Stimulated activated CD8-positive, alpha-beta memory T cell treated with anti-CD3 and anti-CD28 coated beads, Interleukin-2, amount 100 ng/mL, for 1 hour (primary cell): ENCODE measurements at places on chromosomes 16 and 17.

DNA sequence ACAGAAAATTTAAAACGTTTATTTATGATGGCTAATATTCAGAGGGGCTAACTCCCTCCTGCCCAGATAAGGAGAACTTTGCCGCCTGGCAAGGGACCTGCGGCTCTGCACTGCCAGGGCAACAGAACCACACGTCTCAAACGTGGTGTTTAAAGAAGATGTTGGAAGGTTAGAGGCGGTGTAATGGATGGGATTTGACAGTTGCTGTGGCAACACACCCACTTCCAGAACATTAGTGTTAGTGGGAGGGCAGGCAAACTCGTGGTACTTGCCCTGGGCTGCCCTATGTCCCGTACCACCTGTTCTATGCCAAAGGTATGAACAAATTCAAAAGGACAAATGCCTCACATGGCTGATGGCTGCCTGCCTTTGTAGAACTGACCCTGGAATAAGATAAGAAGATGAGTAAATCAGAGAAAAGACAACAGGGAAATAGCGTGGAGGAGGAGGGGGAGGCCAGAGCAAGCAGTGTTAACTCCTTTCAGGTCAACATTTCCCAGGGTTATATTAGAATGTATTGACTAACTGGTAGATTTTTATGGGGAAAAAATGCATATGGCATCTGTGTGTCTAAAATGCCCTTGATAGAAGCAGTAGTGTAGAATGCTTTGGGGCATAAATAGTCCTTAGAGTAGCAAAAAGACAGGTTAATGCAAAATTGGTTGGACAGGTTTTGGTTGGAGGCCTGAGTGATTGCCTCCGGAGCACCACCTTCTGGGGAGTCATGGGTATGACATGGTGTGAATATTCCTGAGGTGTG, 30.8 kb downstream of the HLF start:
- DNase-seq: peak; percentile 35

DNA sequence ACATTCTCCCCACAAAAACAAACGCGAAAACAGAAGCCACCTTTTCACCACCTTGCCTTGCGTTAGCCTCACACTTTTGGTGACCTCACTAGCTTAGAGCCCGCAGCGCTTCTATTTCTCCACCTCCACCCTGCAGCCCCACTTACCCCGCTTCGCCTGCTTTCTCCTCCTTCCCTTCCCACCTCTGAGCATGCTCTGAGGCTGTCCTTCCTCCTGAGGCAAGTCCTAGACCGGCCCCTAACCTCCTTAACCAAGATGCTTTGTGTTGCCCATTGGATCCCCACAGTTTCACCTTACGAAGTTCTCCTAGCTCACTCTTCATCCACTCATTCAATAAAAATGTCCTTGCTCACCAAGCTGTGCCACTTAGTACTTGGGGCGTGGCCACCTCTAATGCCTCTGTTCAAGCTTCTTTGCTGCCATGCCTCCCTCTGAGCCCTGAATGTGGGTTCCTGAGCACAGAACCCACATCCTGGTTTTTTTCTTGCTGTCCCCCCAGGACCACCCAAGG, 1.3 kb downstream of the GNGT2 start:
- no peak for DNase-seq

DNA sequence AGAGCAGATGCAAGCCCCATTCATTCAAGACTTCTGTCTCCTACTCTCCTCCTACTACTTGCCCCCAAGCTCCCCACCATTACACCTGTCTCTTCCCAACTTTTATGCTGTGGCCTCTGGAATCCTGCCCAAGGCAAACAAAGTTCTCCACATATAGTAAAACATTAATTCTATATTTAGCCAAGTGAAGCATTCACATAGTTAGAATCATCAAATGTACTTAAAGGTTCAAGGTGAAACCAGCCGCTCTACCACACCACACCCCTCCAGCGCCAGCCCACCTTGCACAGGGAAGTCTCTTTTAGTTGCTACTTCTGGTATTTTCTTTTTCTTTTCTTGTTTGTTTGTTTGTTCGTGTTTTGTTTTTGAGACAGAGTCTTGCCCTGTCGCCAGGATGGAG, 25.4 kb upstream of the GUCY2D start:
- no peak for DNase-seq

GRCh38 chr16:2962334-2963073, 1.6 kb upstream of the KREMEN2 start:
- no peak for DNase-seq

GRCh38 chr16:50821586-50821985, 79.7 kb downstream of the CYLD start:
- no peak for DNase-seq

DNA sequence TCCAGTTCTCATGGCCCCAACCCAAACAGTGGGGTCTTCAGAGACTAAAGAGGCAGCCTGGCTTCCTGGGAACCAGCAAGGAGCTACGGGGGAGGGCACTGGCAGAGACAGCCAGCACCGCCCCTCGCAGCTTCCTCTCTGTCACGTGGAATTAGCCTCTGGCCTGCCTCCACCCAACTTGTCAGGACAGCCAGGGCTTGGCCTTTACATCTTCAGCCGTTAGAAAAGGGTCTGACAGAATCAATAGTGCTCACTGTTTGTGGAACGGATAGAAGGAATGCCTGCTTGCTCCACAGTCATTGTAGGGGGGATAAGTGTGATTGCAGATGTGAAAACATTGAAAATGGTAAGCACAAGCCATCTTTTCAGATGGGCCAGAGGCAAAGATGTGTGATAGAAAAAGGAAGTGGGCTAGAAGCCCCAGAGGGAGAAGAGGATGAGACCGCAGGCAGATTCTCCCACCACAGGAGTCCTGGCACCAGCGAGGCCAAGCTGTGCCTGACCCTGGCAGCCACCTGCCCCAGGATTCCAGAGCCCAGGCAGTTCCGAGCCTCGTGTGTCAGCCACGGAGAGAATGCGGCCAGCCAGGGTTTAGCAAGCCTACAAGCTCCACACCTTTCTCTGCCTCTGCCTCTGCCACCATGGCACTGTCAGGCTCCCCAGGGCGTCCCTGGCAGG, 18.6 kb downstream of the GRIN2C start:
- no peak for DNase-seq

DNA sequence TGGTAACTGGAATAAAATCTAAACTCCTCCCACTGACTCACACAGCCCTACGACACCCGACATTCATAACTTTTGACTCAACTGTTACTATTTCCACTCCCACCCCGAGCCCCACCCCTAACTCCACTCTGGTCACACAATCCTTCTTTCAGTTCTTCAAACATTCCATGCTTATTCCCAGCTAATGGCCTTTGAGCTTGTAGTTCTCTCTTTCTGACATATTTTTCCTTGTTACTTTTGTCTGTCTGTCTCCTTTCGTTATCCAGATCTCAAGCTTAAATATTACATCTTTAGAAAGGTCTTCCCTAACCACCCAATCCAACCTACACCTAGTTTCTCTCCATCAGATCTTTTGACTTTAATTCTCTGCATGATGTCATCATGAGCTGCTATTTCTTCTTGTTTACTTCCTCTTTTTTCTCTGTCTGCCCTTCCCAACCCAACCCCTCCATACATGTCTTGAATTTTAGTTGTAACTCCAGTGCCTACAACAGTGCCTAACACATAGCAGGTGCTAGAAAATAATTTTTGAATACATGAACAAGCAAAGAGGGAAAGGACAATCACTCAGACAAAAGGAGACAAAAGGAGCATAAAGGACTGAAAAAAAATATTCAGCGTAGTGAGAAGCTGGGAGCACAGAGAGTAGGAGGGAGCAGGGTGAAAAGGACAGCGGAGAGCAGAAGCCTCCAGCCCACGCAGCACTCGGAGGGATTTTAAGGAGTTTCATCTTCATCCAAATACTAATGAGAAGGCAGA, 65.2 kb upstream of the SMIM36 start:
- DNase-seq: no peak

DNA sequence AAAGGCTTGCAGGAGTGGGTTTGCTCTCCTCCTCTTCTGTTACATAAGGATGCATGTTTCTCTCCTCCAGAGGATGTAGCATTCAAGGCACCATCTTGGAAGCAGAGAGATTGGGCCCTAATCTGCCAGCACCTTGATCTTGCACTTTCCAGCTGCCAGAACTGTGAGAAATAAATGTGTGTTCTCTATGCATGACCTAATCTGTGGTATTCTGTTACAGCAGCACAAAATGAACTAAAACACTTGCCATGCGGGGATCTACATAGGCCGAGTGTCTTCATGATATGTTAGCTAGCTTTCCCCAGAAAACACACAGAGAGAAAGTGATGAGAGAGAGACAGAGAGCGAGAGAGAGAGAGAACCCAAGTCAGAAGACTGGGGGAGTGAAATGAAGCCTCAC, 273.5 kb downstream of the UTP18 start:
- DNase-seq: no peak

GRCh38 chr16:11094075-11094856, 149.9 kb downstream of the CLEC16A start:
- no peak for DNase-seq

GRCh38 chr16:82081264-82081663, 46.2 kb downstream of the HSD17B2 start:
- no peak for DNase-seq

DNA sequence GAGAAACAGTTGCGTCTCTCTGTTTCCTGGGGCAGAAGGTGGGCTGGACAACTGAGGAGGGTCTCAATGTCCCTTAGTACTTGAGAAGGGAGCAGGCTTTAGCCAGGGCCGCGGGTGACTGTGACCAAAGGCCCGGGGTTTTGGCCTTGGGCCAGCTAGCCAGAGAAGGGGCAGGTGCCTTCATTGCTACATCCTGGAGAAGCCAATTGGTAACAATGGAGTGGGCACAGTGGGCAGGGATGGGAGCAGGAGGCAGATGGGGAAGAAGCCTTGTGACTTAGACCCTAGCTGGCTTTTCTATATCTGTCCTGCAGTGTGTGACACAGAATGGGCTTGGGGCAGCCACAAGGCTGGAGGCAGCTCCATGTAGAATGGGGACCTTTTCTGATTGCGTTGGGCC, 46.0 kb downstream of the CLEC16A start:
- no peak for DNase-seq

- DNase-seq: no peak
Measured at GRCh38 chr16:66366433-66367299, at the start of gene CDH5. Gene CDH5 (plus strand): TSS chr16:66366691. CDS start chr16:66379338, 12,647 bp downstream.

GRCh38 chr16:12975766-12976165, 74.4 kb downstream of the SHISA9 start:
- no peak for DNase-seq

- DNase-seq: no peak
Measured at GRCh38 chr16:20348365-20349185, 3.9 kb downstream of the UMOD start.

DNA sequence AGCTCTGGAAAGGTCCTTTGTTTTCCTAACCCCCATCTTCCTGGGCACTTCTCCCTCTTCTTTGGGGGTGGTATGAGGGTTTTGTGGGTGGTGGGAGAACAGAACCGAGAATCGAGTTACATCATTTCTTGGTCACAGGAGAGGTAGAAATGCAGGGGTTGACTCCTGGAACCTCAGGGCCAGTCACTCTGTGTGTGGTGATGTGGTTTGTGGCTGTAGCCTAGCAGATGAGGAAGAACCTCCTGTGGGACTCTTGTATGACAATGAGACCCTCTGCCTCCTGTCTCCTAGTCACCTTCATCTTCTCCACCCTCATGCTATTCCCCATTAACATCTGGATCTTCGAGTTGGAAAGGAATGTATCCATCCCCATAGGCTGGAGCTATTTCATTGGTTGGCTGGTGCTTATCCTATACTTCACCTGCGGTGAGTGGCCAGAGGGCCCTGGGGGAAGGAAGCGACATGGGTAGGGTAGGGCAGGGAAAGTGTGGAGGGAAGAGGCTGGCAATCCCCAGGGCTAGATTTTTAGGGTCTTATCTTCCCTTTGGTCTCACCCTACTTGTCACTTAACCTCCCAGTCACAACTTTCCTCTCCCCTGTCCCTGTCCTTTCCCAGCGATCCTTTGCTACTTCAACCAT, 5.5 kb downstream of the ODF4 start:
- no peak for DNase-seq

- no peak for DNase-seq
Measured at GRCh38 chr16:23125277-23125676, 24.0 kb downstream of the USP31 start.

GRCh38 chr16:82834151-82834815, 207.5 kb downstream of the CDH13 start:
- DNase-seq: no peak

DNA sequence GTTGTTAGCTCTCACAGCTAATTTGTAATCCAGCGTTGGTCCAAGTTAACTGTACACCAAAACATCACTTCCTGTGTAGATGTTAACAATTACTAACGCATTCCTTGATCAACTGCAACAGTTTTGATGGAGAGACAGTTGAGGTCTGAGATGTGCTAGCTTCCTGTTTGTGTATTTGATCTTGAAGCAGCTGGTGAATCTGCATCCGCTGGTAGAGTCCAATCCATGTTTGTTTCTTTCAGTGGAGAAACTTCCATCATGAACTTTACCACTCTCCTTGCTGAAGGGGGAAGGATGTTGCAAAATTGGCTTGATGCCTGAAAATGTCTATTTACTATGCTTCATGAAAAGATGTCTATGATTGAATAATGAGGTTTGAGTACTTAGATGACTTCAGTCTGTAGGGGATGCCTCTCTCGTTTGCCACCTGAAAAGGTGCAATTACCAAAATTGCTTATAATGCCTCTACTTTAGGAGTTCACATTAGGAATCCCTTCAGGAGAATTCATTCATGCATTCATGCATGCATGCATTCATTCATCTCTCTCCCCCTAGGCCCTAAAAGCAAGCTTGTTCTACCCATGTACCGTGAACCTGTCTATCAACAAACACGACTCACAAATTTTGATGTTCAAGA, 39.6 kb upstream of the ZKSCAN2 start:
- no peak for DNase-seq

- no peak for DNase-seq
Measured at GRCh38 chr16:89922884-89923639, at the start of gene TUBB3. Gene TUBB3 (plus strand): TSS chr16:89923342. CDS start chr16:89923402, 60 bp downstream.

GRCh38 chr17:1834380-1835149, 4.8 kb downstream of the RPA1 start:
- DNase-seq: no peak

GRCh38 chr16:26569793-26570192, 496.9 kb upstream of the C16orf82 start:
- no peak for DNase-seq

GRCh38 chr17:39107973-39108372, 43.5 kb downstream of the PLXDC1 start:
- DNase-seq: no peak

GRCh38 chr17:62975206-62975605, 9.2 kb downstream of the TANC2 start:
- no peak for DNase-seq

DNA sequence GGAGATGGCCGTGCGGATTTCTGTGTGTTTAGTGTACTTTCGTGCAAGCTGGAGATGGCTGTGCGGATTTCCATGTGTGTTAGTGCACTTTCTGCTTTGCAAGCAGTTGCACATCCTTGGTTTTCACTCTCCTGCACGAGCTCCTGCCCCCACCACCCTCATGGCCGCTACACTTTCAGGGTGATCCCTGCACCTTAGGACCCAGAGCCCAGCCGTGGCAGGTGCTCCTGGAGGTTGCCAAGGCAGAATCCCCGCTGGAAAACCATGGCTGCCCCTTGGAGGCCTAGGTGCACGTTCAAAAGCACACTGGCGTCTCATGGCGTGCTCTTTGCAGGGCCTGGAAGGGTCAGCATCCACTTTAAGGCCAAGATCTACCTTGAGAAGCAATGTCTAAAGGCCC, 311.0 kb upstream of the TNRC6C start:
- DNase-seq: no peak
